COR-L47 (cell line): ENCODE measurements at places on chromosomes 6 and 20.

- DNase-seq: no peak
Observed at GRCh38 chr20:4663044-4663443, 58.7 kb upstream of the PRND start.

DNA sequence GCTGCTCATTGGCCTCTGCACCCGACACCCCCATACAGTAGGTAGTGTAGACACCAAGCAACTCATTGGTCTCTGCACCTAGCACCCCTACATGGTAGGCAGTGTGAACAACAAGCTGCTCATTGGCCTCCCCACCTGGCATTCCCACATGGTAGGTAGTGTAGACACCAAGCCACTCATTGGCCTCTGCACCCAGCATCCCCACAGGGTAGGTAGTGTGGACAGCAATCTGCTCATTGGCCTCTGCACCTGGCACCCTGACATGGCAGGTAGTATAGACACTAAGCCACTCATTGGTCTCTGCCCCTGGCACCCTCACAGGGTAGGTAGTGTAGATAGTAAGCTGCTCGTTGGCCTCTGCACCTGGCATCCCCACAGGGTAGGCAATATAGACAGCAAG is 226.0 kb downstream of the SLC24A3 start:
- no peak for DNase-seq

DNA sequence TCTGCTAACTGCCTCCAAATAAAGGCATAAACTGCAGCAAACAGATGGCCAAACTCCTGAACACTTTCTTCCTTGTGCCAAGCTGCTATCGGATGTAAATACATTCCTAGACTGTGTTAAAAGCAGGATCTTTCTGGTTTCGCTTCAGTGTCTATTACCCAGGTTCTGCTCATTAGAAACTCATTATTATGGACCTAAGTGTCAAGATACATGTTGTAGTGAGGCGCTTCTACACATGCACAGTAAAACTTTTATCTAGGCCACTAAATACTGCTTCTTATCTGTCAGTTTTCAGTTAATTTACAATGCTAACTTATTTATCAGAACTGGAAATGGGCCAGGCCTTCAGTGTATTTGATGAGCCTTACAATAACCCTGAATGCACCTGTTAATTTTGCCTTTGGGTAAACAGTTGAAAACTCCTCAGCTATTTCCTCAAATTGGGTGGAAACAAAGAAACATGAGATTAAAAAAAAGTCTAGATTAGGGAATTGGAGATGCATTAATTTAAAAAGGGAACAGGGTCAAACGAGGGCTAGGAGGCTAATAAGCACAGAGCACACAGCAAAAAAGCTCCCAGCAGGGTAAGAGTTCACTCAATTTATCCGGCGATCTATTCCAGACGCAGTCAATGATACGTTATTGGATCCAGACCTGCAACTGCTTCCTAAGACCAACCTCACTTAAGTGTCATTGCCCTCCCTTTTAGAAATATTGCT is 240.6 kb downstream of the FOXC1 start:
- no peak for DNase-seq

- DNase-seq: no peak
Observed at GRCh38 chr6:37618916-37619590, 78.6 kb downstream of the MDGA1 start.

DNA sequence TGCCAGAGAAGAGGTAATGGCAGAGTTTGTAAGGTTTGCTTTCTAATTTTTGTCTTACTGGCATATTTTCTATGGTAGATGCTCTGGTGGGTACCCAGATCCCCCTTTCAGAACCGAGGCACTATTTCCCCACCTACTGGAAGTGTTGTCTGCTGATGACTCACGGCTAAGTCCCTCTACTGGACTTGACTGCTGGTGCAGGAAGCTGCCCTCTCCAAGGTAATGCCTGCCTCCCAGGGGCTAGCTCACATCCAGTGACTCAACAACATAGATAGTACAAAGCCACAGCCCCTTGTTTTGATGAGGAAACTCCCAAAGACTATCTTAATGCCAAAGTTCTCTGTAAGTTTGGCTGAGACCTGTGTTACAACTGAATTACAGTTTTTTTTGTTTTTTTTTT is 285.4 kb upstream of the FLRT3 start:
- DNase-seq: no peak

- DNase-seq: no peak
Observed at GRCh38 chr6:143333749-143334520, 116.6 kb downstream of the ADAT2 start.

- DNase-seq: no peak
Observed at GRCh38 chr6:121443971-121444541, 8.6 kb downstream of the GJA1 start.
